CD14-positive monocyte (primary cell): ENCODE measurements at places on chromosomes 12 and 14. TPM values are rescaled to one million over a fixed set of nuclear protein-coding genes. Genes with fewer than 3 reads are reported as not detected.

DNA sequence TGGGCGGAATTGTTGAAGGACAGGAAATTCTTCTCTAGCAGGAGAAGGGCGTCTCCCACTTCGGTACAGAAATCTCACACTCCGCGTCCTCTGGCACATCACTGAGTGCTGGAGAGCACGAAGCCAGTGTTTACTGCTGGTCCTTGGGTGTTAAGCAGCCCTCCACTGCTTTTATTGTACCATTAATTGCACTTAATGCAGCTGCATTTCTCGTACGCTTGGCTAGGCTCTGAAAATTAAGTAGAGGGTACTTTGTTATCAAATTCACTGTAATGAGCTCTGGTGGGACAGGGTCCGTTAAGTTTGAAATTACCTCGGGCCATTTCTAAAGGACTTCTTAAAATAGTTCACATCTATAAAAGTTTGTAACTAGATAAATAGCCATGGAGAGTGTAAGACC, 411.2 kb downstream of the NPAS3 start:
- no peak for DNase-seq
- H3K27me3 ChIP-seq: no peaks in the 10 kb centered on the region
- no peak overlapping the region for H3K4me3 ChIP-seq

DNA sequence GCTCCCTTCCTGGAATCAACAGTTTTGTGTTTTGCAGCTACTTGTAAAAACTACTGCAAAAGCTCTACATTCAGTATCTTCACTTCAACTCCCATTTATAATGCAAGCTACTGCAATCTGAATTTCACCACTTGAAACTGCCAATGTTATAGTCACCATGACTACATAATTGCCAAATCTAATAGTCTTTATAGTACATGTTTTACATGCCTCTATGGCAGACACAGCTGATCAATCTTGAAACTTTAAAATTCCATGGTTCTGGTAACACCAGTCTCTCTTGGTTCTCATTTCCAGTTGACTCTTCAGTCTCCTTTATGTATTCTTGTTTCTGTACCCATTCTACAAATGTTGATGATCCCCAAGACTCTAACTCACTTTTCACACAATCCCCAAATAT, 185.9 kb downstream of the MED13L start:
- H3K36me3 ChIP-seq: peaks cover 7% of the 10 kb centered on the region
- H3K27ac ChIP-seq: no peak overlapping the region
- H3K4me3 ChIP-seq: no peak overlapping the region

Gene SERPINA1
- 2,042 TPM for polyA plus RNA-seq

Gene C1QL4
- polyA plus RNA-seq: not detected in 2 replicates
